NCI-H1048 (cell line): ENCODE measurements at places on chromosomes 1 and 21.

DNA sequence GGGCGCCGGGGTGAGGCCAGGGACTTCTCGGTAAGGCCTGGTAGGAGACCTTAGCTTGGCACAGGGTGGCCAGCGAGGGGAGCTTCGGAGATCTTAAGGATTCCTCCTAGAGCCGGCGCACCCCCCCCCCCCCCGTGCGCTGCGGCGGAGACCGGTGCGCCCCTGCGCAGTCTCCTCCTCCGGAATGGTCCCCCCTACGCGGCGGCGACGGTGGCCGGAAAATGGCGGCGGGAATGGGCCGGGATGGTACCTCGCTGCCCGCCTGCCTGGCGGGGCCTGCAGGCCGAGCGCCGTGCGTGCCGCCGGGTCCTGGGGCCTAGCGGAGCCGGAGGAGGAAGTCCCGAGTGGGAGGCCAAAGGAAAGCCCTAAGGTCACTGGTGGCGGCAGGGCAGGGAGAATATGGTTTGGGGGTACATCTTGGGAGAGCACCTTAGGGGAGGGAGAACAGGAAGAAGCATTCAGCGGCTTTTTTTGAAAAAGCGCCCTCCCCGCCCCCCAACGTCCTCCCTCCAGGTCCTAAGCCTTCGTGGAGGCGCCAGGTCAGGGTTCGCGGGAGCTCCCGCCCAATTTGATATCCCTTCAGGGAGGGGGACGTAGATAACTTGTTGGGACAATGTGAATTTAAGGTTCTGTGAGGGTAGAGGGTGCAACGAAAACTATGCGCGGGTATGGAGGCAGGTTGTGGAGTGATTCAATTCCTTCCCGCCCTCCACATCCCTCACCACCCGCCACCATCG is 429 bp downstream of the SRRM1 start:
- no peak for DNase-seq

- no peak for DNase-seq
Measured at GRCh38 chr1:206442101-206442500, 28.2 kb upstream of the IKBKE start.

- DNase-seq: no peak
Measured at GRCh38 chr1:215748431-215748830, 181.3 kb downstream of the KCTD3 start.

- no peak for DNase-seq
Measured at GRCh38 chr1:89523572-89524368, 859 bp upstream of the LRRC8B start.

- DNase-seq: no peak
Measured at GRCh38 chr1:51989582-51990477, 670 bp downstream of the RAB3B start.

GRCh38 chr1:112332176-112333150 is 63.6 kb upstream of the CTTNBP2NL start:
- no peak for DNase-seq

DNA sequence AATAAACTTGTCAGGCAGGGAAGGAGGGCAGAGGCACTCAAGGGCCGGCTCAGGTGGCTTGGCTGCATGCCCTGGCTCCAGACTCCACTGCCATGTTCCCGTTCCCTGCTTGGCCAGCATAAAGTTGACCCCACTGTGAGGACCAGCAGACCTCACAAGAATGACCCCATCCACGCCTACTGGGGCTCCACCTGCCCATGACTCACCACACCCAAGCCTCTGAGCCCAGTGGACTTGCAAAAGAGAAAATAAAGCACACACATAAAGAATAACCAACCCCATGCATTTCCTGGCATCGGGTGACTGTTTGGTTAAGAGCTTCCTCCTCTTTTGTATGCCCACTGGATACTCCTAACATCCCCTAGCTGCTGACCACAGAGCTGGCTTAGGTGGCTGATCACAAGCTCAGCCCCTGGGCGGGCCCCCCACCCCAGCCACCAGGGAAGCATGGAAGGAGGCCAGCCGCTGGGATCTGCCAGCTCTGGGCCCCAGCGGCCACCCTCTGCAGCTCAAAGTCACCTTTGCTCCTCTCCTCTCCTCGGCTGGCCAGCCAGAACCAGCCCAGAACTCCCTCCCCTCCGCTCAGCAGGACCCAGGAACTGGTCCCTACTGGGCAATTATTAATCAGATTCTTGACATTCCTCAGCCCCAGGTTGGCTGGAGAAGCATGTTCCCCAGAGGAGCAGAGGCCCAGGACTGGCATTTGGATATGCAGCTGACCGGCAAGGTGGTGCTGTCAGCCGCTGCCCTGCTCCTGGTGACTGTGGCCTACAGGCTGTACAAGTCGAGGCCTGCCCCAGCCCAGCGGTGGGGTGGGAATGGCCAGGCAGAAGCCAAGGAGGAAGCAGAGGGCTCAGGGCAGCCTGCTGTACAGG is at the start of gene KLHDC7A:
Gene KLHDC7A, plus strand, starts transcription at position 616 of the 875 bp plus-strand sequence. Its CDS starts 52 bp downstream, at position 668.
- no peak for DNase-seq

DNA sequence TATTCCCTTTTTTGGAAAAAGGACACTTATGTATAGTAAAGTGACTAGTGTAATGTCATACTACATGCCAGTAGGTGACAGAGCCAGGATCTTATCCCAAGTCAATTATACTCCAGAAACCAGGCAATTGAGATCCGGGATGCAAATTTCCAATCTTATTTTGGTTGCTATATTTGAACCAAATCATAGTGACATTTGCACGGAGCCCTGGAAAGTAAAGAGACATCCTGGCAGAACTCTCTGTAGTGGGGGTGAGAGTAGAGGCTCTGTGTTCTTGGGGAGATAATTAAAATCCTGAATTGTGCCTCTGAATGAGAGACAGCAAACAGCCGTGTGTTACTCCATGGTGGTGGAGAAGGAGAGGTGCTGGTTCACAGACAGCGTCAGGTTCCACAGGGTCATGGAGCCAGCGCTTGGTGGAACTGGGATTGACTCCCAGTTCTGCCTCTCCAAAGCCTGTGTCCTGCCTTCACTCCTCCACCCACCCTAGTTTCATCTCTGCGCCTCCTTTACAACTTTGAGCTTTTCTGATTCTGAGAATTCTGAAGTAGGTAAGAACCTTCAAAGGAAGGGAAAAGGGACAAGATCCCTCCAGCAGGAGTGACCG is 432.3 kb downstream of the PTPRU start:
- DNase-seq: no peak

DNA sequence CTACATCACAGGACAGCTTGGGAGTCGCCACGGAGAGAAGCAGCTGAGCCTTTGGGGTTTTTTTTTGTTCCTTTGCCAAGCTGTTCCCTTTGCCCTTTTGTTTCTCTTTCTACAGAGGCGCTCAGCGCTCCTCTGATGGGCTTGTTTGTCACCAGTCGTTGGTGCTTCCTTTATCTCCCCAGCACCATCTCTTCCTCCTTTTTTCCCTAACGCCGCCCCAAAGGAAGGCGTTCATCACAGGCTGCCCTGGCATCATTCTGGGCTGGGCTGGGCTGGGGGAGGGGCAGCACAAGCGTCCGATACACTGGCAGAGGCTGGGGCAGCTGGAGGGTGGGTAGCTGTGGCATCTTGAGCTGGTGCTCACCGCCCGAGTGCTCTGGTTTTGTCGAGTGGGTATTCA is 10.5 kb downstream of the IGSF21 start:
- DNase-seq: no peak

DNA sequence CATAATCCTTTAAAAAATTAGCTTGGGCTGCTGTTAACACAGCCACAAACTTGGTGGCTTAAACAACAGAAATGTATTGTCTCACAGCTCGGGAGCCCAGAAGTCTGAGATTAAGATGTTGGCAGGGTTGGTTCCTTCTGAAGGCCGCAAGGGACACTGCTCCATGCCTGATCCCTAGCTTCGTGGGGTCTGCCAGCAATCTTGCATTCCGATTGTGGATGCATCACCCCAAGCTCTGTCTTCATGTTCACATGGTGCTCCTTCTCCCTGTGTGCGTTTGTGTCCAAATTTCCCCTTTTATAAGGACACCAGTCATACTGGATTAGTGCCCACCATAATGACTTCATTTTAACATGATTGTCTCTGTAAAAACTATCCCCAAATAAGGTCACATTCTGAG is 5.0 kb upstream of the HHIPL2 start:
- no peak for DNase-seq

DNA sequence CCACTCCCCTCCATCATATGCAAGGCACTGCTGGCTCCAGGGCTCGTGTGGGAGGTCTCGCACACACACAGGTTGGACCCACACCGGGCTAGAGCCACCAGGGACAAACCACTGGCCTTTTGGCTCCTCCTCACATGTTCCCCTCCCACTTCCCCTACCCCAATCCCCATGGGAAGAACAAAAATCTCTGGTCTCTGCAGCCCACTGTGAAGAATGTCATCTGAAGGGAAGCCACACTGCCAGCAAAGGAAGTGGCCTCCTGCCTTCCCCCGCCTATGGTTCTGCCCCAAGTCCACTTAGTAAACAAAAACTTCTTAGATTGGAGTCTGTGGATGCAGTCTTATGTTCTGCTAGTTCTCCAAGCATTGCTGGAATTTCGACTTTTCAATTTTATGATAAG is 24.2 kb downstream of the OLFML3 start:
- no peak for DNase-seq

GRCh38 chr1:67802565-67802964 is 30.7 kb downstream of the GNG12 start:
- DNase-seq: no peak

- DNase-seq: no peak
Measured at GRCh38 chr1:18072066-18072465, 35.5 kb upstream of the IGSF21 start.

GRCh38 chr1:35369922-35370671 is 101.6 kb downstream of the ZMYM4 start:
- no peak for DNase-seq

GRCh38 chr1:116111524-116112021 is 374 bp downstream of the MAB21L3 start:
- DNase-seq: no peak

GRCh38 chr1:184262109-184262508 is 124.7 kb upstream of the C1orf21 start:
- no peak for DNase-seq

- no peak for DNase-seq
Measured at GRCh38 chr1:64043976-64044375, 159.4 kb upstream of the UBE2U start.

GRCh38 chr1:216388558-216388957 is 34.7 kb downstream of the USH2A start:
- DNase-seq: no peak

GRCh38 chr1:21773585-21773984 is 9.4 kb downstream of the USP48 start:
- no peak for DNase-seq
